ENCODE measurements at places on chromosomes 4 and X.

DNA sequence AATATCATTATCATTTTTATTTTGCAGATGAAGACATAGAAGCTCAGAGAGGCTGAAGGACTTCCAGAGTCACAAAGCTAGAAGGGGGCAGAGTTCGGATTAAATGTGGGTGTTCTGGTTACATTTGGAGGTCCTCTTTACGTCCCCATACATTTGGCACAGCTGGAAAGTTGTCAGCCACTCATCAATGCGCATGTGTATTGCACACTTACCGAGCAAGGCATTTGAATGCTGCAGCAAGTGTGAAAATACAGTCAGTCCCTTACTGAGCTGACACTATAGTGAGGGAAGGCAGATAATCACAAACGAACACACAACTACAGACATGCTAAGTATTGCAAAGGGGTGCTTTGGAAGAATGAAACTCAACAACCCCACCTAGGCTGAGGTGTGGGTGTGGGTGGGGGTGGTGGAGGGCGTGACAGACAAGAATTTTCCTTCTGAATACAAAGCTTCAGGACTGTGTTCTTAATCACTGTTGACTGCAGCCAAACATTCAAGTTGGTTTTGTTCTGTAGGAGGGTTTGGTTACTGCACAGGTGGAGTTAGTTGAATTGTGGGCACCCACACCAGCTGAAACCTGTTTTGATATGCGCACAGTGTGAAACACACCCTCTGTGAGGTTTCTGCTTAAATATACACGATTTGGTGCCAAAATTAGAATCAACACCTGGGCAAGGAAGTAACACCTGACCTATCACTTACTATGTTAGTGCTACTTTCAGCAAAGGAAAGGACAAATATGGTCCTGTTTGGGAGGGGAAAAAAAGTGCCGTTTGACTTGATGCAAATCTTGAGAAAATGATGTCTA lies 72.4 kb downstream of the COQ2 start:
- no peak for DNase-seq

GRCh38 chr4:67785528-67785927 lies 31.3 kb upstream of the GNRHR start:
- DNase-seq: no peak

DNA sequence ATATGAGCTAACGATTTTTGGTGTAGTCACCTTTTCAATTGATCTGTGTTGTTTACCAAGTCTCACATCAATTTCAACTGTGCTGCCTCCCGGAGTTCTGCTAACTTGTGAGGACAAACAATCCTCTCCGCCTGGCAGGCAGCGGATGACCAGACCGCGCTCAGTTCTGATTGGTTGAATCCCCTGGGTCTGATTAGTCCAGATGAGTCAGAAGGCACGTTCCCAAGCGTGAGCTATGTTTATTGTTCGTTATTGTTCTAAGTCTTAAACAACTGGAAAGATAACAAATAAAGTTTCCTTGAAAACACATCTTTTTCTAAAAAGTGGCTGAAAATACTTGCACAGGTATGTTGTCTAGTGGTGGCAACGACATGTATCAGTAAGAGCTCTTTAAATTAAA lies 37.9 kb upstream of the TRPC3 start:
- no peak for DNase-seq

- DNase-seq: no peak
These were observed 39.3 kb downstream of the NSUN7 start for GRCh38 chr4:40789031-40789430.

DNA sequence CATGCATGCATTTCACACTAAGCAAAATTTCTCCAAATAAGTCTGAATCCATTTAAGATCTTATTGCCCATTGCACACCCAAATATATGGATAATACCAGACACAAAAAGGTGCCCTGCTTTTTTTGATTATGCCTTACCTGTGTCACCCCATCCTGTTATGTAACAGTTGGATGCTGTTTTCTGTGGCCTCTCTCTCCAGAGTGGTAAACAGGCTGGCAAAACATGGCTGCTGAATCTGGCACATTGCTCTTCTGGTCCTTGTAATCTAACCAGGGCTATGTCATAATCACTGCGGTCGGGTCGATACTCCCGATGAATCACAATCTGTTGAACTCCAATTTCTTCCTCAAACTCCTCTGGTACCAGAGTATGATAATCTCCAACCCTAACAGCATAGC lies 70.1 kb downstream of the PRSS12 start:
- no peak for DNase-seq

- DNase-seq: no peak
These were observed 2.1 kb upstream of the GC start for GRCh38 chr4:71785959-71786358.

GRCh38 chrX:7635604-7636003 lies 207.4 kb upstream of the VCX start:
- no peak for DNase-seq
